ENCODE measurements at places on chromosomes 4 and X.
A peak's percentile ranks its signal among the peaks of the same experiment; 100 is the strongest.

GRCh38 chrX:23548164-23548563 lies 119.1 kb upstream of the PRDX4 start:
- DNase-seq: no peak

DNA sequence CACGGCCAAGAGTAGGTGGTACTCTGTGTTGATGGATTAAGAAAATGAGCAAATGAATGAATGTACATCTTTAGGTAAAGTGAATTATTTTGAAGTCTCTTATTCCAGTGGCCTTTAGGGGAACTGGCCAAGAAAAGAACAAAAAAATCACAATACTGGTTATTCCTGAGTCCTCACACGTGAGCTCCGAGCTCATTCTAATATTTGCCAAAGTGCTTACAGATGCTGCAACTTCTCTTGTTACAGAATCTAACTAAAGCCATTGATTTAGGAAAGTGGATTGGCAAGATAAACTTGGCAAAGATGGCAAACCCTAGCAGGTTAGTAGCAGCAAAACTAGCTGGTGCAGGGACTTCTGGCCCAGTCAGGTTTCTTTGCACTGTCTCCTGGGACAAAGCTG lies 37.6 kb downstream of the IDS start:
- DNase-seq: no peak

- no peak for DNase-seq
Observed at GRCh38 chr4:24887881-24888430, 24.9 kb downstream of the CCDC149 start.

GRCh38 chrX:112197840-112198239 lies 115.3 kb upstream of the TRPC5 start:
- no peak for DNase-seq

GRCh38 chrX:78029663-78030062 lies 60.2 kb upstream of the PGAM4 start:
- DNase-seq: peak; percentile 33

- no peak for DNase-seq
Observed at GRCh38 chr4:47465004-47465403, 1.5 kb upstream of the COMMD8 start.

- DNase-seq: no peak
Observed at GRCh38 chrX:47129899-47130358, 14.6 kb downstream of the NDUFB11 start.

- no peak for DNase-seq
Observed at GRCh38 chrX:8639949-8640475, 91.9 kb downstream of the ANOS1 start.

GRCh38 chr4:176927664-176928063 lies 134.9 kb upstream of the VEGFC start:
- DNase-seq: no peak

- no peak for DNase-seq
Observed at GRCh38 chr4:76822303-76822702, 75.6 kb downstream of the SOWAHB start.

DNA sequence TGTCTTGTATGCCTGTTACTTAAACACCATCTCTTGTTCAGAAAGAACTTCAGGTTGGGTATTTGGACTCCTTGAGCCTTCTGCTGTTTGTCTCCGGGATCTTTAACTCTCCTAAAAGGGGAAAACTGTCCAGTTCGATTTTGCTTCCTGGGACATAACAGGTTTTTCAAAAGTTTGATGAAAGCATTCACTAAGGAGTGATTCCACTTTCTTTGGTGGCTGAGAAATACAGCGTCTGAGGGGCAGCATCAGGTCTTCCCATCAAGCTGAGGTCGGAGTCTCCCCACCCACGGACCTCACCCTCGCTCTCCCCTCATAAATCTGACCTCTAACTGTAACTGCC lies 1.4 kb downstream of the AFAP1 start:
- no peak for DNase-seq

GRCh38 chr4:54100595-54101189 lies 729 bp downstream of the GSX2 start:
- peak; percentile 30 for DNase-seq

GRCh38 chr4:15149839-15150592 lies 147.7 kb downstream of the CPEB2 start:
- DNase-seq: no peak

- DNase-seq: peak; percentile 72
Observed at GRCh38 chrX:46573331-46573891, at the start of gene CHST7. Gene CHST7, plus strand, starts transcription at chrX:46573765. Its CDS starts 167 bp downstream, at chrX:46573932.

DNA sequence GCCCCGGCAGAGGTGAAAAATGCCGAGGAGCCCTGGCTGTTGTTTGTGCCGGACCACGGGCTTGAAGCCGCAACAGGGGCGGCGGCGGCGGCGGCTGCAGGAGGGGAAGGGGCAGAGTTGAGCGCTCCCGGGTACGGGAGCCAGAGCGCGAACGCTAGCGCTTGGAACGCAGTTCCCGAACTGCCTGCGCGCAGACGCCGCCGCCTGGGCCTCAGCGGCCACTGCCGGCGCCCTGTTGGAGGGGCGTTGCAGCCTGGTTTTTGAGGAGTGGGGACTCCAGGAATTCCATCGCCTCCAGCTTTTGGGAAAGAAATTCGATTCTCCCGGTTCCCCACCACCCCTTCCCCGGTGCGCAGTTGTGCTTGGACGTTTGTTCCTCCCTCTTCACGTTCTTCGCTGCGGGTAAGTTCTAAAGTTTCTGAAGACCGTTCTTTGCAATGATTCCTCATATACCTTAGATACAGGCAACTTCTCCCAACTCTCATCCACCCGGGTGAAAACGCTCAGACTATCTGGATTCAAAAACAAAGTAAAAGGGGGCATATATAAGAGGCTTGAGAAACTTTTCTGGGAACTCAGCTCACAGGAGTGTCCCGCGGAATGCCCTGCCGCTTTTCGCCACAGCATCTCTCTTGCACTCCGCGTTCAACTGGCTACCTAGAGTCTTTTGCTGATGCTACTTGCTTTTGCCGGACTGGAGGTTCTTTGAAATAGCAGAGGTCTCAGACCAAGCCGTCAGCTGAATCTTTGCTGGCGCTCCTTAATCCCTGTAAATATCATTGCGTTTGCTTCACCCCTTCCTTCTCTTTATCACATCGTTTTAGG lies 1.0 kb downstream of the FAT4 start:
- DNase-seq: peak; percentile 58

- no peak for DNase-seq
Observed at GRCh38 chr4:26179316-26179760, 141.5 kb upstream of the RBPJ start.

DNA sequence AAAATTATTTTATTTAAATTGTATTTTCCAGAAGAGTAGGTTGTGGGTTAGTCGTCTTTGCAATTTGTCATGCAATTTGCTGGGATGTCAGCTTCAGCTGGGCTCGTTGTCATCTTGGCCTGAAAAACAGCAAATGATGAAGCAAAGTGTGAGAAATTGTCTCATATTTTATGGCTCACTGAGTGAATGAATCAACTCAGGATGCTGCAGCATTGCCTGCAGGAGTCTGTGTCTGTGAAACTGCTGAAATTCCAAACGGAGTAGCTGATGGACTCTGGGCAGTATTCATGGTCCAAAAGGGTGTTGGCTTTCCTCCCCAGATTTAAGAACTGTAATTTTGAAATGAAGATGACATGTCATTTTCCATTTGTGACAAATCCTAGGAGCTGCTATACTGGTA lies 37.2 kb downstream of the CXCL8 start:
- no peak for DNase-seq

DNA sequence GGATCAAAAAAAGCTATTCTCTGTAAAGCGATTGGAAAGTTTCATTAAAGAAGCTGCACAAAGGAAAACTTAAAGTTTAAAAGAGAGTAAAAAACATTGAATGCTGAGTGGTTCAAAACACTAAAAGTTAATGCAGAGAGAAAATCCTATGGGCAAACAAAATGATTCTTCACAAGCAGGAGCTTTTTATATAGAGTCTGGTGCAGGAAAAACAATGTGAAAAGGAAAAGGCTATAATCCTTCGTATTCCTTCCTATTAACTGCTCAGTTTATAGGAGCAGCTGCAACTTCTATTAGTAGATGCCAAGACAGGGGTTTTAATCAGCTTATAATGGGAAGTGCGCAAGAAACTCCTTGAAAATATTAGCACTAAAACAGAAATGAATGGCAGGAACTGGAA lies 100.7 kb downstream of the PDGFC start:
- no peak for DNase-seq

- DNase-seq: peak; percentile 41
Observed at GRCh38 chr4:42654631-42655268, 2.2 kb downstream of the ATP8A1 start.

DNA sequence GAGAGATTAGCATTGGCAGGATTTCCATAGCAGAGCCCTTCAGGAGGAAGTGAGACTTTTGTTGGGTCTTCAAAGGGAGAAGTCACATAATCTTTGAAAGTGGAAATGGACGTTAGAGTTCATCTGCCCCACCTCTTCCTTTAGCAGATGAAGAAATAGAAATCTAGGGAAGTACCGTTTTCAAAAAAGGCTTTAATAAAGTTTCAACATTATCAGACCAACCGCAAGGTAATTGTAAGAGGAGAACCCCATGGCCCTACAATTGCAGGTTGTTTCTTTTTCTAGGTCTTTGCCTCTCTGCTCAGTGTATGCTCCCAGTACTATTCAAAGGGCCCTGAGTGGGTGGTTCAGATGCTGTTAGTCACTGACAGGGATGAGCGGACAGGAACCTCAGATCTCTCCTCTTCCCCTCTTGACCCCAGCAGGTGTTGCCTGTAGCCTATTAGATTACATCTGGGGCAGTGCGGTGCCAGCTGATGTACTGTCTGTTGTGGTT lies 48.6 kb upstream of the AP1S2 start:
- peak; percentile 0 for DNase-seq

DNA sequence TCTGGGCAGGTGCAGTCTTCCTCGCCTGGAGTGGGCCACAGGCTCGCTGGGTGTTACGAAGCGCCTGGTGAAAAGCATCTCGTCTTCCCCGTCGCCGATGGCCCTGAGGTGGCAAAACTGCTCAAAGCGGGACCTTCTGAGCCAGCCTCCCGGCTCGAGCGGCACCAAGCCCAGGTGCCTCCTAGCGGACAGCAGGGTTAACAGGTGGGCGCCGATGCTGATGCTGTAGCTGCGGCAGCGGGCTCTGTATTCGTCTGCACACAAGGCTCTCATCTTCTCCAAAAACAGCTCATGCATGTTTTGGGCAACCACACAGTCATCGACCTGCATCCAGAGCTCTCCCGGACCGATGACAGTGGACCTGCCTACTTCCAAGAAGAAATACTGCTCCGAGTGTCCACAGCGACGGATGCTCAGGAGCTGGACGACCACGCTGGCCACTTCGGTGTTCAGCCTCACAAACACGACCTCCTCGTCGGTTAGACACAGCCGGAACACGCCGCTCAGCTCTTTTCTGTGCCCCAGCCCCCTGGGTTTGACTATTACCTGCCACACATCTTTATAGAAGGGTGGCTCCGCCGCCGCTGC lies 1.2 kb downstream of the IRS4 start:
- DNase-seq: no peak

DNA sequence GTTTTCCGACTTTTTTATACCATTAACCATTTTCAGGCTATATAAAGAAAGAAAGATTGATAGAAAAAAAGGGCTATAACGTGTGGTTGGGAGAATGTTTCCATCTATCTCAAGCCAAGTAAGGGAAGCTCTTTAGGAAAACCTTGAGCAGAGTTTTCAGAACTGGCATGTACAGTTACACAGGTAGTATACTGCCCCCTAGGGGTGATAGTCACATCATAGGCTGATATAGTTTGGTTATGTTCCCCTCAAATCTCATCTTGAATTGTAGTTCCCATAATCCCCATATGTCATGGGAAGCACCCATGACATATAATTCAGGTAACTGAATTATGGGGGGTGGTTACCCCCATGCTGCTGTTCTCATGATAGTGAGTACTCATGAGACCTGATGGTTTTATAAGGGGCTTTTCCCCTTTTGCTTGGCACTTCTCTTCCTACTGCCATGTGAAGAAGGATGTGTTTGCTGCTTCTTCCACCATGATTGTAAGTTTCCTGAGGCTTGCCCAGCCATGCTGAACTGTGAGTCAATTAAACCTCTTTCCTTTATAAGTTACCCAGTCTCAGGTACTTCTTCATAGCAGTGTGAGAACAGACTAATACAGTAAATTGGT lies 186.8 kb downstream of the TMA16 start:
- DNase-seq: peak; percentile 67

DNA sequence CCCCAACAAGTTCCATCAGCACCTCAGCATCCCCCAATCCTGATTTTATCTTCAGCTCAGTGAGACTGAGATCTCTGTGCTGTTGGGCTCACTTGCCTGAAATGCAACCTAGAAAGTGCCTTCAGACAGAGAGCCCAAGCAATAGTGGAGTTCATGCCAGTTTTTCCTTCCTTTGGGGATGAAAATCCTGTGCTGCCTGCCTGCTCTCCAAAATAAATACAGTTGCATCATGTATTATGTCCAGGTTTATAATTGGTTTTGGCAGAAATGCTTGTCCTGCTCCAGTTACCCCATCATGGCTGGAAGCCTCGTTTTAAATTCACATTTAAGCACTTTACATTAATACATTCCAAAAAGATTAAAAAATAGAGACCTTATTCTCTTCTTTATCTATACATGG lies 1865.5 kb upstream of the TENM3 start:
- no peak for DNase-seq

DNA sequence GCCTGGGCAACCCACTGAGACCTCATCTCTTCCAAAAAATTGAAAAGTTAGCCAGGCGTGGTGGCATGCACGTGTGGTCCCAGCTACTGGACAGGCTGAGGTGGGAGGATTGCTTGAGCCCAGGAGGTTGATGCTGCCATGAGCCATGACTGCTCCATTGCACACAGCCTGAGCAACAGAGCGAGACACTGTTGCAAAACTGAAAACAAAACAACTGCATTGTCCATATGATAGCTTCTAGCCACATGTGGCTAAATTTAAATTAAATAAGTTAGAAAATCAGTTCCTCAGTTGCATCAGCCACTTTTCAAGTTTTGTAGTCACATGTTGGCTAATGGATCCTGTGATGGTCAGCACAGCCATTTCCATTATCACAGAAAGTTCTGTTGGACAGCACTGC lies 67.9 kb downstream of the GAB1 start:
- DNase-seq: no peak

- no peak for DNase-seq
Observed at GRCh38 chr4:75699299-75699698, 25.1 kb upstream of the USO1 start.

DNA sequence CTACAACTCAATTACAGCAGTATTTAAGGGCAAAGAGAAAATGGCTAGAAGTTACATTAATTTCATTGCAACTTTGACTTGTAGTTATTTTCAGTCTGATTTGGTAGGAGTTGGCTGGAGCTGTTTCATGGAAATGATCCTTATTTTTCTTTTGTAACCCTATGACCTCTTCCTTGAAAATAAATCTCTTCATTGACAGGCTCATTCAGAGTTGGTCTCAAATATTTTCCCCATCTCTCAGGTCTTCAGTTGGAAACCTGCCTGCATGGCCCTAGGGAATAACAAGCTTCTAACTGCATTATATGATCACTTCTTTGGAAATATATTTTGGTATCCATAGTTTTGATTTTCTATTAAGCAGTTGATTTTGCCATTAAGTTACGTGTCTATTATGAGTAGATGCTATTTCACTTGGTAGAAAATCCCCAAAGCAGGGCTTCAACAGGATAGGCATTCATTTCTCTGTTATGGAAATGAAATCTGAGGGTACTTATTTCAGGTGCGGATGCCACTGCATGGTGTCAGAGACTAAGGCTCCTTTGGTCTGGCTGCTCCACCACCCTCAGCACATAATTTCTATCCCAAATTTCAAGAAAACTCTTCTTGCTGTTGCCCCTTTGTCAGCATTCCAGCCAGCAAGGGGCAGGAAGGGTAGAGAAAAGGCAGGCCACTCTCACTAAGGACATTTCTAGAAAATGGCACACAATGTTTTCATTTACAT lies 502.5 kb downstream of the SPRY1 start:
- DNase-seq: no peak
